ENCODE measurements at places on chromosomes 7 and 10. TPM values are rescaled to one million over a fixed set of nuclear protein-coding genes. Genes with fewer than 3 reads are reported as not detected.

The CXCL12 gene
- 154 TPM for total RNA-seq

The LAMB1 gene
- total RNA-seq = 323 TPM

The PIK3AP1 gene
- 6.6 TPM for total RNA-seq

The AKR1C8 gene
- total RNA-seq = not detected

The TSPAN33 gene
- total RNA-seq = 9.5 TPM

The OR6B1 gene
- total RNA-seq = not detected

The PCLO gene
- total RNA-seq = 6.5 TPM

The SLC25A28 gene
- 28.5 TPM for total RNA-seq

The PNLIPRP2 gene
- total RNA-seq = not detected

The VWDE gene
- 6.7 TPM for total RNA-seq

The ERVW-1 gene
- not detected for total RNA-seq

The DPCD gene
- total RNA-seq = 13.9 TPM

The TAS2R5 gene
- total RNA-seq = 6.5 TPM

The MGAM2 gene
- total RNA-seq = 0.05 TPM

The TFAM gene
- 30.8 TPM for total RNA-seq

- no peak for DNase-seq
Measured at GRCh38 chr10:71079761-71080380, 132.5 kb upstream of the UNC5B start.

DNA sequence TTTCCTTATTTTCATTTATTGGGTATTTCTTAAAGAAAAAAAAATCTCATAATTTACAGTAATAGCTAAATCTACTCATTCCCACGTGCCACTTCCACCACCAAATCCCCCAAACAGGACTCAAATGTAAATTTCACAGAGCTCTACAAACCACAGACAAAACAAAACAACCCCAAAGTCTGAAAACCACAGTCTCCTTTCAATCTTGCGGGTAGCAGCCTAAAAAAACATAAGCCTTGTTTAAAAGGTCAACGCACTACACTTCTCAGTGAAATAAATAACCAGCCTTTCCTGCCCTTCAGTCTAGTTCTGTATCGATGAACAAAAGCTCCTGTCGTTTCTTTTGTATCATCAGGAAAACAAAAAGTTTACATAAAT, 121.8 kb upstream of the AFAP1L2 start:
- DNase-seq = no peak

DNA sequence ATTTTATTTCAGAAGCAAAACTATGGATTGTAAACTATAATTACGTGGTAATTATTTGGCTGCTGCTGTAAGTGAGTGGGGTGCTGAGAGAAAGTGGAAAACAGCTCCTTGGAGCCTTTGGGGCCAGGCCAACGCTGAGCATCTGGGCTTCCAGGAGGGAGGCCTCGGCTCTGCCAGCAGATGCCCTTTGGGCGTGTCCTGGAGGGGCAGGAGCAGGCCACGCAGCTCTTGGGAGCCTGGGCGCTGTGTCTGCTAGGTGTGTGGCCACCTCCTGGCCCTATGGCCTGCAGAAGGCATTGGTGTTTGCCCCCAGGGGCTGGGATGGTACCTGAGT, 423.3 kb downstream of the GLRX3 start:
- DNase-seq = no peak

GRCh38 chr10:127243490-127244272, 47.3 kb upstream of the INSYN2A start:
- DNase-seq = no peak

GRCh38 chr10:29946953-29947700, 112.3 kb downstream of the JCAD start:
- DNase-seq = no peak

GRCh38 chr7:138980563-138981291, 462 bp downstream of the KIAA1549 start:
- no peak for DNase-seq

DNA sequence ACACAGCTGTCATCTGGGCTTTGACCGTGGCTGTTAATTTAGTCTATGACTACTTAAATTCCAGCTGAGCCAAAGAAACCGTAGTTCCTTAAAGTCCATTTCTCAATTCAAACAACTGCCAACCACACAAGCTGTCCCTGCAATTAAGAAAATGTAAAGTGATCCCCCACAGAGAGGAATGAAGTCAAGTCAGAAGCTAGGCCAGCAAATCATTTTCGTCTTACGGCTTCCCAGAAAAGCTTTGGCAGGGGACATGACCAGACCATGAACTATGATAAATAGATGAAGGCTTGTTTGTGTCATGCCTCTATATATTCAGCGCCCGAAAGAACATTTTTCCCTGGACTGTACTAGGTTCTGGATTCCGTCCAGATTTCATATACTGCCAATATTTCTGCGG, 54.6 kb downstream of the HACD1 start:
- peak; percentile 45 for DNase-seq

- DNase-seq = no peak
Measured at GRCh38 chr7:31734456-31734855, 47.4 kb downstream of the PPP1R17 start.

DNA sequence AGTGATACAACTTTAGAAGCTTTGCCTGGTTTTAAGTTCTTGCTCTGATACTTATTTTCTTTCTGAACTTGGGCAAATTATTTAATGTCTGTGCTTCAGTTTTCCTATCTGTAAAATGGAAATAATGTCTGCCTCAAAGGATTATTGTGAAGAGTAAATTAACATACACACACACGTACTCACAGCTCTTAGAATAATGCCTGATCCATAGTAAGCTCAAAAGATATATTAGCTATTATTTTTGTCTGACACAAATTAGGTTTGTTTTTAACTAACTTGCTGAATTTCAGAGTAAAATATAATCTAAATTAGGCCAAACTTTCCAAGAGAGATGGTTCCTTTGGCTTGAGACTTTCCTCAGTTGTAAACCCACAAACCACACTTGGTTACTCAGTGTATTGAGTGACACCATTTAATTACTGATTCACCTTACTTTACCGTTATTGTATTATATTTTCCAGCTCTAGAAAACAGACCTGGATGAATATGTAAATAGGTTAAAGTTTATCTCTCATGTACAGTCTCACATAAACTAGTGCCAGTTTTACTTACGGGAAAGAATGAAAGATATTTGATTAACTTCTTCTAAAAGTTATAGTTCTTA, 50.4 kb downstream of the VTI1A start:
- no peak for DNase-seq

DNA sequence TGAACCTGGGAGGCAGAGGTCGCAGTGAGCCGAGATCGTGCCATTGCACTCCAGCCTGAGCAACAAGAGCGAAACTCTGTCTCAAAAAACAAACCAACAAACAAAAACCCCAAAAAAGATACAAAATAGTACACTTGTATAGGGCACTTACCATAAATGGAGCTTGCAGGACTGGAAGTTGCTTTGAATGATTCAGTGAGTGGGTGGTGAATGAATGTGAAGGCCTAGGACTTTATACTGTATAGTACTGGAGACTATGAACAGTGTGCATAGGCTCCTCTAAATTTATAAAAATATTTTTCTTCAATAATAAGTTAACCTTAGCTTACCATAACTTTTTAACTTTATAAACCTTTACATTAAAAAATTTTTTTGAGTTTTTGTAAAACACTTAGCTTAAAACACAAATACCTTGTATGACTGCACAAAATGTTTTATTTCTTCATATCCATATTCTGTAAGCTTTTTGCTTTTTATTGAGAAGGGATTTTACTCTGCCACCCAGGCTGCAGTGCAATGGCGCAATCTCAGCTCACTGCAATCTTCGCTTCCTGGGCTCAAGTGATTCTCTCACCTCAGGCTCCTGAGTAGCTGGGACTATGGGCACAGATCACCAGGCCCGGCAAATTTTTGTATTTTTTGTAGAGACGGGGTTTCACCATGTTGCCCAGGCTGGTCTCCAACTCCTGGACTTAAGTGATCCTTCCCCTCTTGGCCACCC, 6.9 kb upstream of the H2AZ2 start:
- no peak for DNase-seq

DNA sequence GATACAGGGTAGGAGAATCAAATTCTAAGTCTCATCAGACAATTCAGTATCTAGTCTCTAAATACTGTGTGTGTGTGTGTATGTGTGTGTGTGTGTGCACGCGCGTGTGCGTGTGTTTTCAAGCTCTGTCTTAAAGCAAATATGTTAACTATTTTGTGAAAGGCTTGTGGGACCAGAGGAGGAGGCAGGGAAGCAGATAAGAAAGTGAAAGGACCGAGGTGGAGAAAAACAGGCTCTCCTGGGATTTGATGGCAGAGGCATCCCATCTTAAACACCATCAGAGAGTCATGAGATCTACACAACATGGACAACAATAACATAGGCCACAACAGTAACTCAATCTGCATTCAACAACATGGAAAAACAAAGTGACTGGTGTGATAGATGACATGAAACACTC, 67.1 kb downstream of the PIP4K2A start:
- no peak for DNase-seq

- DNase-seq = no peak
Measured at GRCh38 chr10:94129393-94130130, 135.8 kb downstream of the PLCE1 start.

- no peak for DNase-seq
Measured at GRCh38 chr10:121138112-121138860, 287.1 kb downstream of the WDR11 start.

GRCh38 chr10:90227217-90227656, 525.8 kb downstream of the KIF20B start:
- DNase-seq = no peak

DNA sequence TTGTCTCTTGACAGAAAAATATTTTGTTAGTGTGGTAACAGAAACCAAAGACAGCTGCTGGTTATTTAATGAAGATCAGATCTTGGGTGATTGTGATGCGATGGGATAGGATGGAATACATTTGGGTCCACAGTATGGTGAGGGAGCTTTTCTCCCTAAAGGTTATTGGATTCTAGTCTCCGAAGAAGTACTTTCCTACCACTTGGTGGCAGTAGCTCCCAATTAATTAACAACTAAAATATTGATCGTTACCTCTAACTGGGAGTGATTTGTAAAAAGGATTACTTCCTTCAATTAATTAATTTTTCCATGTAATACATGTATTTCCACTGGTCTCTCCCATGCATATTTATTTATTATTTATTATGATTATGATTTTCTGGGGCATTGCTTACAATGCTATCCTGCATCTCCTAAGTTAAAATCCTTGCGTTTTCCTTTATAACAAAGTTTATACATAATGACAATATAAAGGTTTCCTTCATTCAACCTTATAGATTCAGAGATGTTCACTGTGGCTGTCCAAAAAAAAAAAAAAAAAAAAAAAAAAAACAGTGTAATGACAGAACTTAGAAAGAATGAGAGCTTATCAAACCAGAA, 25.6 kb downstream of the TMEM196 start:
- DNase-seq = peak; percentile 25

GRCh38 chr10:33134011-33134751, 176.2 kb upstream of the ITGB1 start:
- DNase-seq = no peak

DNA sequence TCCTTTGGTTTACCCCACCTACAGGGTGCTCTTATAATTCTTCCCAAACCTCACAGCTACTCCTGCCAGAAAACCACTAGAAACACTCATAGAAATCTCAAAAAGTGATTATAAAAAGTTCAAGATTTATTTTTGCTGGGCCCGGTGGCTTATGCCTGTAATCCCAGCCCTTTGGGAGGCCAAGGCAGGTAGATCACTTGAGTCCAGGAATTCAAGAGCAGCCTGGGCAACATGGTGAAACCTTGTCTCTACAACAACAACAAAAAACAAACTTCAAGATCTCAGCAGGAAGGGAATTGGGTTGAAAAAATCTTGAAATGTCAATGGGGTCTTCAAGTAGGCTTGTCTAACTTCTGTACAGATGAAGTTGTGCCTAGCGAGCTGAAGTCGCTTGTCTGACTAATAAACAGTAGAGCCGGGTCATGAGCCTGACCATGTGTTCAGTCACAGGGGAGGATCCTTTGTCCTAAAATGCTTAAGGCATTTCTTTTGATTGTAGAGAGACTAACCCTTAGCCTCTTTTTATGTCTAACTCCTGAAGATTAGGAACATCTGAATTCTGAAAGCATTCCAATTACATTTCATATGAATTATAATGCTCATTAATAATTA, 124.6 kb downstream of the NOC3L start:
- no peak for DNase-seq

GRCh38 chr7:27863880-27864279, 123.9 kb downstream of the TAX1BP1 start:
- DNase-seq = no peak

DNA sequence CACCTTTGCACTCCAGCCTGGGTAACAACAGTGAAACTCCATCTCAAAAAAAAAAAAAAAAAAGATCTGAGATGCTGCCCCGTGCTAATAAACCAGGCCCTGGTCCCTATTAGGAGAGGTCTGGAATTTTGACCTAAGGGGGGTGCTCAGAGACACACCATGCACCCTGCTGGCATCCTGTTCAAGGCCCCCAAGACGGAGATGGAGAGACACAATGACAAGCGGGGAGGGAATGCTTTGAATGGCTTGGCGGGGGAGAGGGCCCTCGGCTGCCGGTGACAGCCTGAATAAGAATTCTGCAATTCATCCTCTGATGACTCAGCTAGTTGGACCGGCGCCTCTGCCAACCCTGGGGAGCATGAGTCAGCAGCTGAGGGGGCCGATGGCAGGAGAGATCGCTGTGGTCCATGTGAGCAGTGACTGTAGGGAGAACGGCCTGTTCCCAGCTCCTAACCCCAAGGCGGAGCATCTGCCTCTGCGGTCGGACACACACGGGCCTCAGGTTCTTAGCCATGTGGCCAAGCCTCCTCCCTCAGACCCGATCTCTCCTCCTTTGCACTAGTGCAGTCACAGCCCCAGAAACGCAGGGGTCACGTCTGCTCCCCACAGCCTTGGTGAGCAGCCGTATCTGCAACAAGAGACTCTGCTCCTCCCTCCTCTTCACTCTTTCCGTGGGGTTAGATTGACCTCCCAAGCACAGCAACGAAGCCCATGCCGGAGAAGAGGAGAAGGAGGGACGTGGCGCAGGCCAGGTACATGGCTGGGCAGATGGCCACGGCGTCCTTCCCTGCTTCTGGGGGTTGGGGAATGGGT, 14.9 kb downstream of the TRIM56 start:
- DNase-seq = peak; percentile 67

- no peak for DNase-seq
Measured at GRCh38 chr7:119783799-119784198, 489.2 kb upstream of the KCND2 start.

GRCh38 chr7:86667732-86668131, 24.0 kb downstream of the GRM3 start:
- DNase-seq = no peak

- no peak for DNase-seq
Measured at GRCh38 chr10:88347597-88348304, 235.4 kb downstream of the RNLS start.

DNA sequence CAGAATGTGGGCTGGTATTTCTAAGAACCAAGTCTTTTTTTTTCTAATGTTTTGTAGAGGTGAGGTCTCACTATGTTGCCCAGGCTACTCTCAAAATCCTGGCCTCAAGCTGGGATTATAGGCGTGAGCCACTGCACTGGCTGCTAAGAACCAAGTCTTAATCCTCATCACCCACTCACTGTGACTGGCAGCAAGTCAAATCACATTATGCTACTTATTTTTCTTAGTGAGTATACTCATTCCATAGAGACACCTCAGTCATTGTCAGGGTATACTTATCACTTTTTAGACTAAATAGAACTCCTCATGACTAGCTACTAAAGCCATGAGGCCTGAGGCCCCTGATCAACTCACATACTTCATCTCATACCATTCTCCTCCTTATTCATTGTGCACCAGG, 116.1 kb downstream of the STRA8 start:
- no peak for DNase-seq

Data from urinary bladder (tissue), 4 donors.